ENCODE measurements at places on chromosomes 3 and 15.

DNA sequence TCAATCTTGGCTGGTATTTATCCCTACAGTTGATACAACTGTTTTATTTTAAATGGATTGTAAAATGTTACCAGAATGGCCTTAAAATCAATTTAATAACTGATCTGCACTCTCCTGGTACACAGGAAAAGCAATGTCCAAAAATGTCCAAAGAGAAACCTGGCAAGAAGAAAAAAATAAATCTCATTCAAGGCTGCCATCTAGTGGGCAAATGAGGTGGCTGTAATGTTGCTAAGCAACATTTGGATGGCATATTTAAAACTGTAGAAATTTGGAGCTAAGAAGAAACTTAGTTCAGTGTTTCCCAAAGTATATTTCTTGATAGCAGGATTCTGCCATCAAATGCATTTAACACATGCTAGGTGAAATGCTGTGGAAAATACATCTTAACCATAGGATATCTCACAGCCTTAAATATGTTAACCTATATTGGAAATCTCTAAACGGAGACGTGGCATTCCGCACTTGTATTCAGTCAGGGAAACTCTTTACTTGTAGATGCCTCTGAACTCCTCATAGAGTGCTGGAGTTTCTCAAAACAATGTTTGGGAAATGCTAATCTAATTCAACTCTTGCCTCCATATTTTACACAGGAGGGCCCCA is 216.8 kb downstream of the ERC2 start:
- DNase-seq = peak; percentile 66

- DNase-seq = no peak
These were observed 89.5 kb downstream of the CPN2 start for GRCh38 chr3:194261581-194262063.

- DNase-seq = no peak
These were observed 65.8 kb upstream of the CFAP20DC start for GRCh38 chr3:59115364-59116232.

GRCh38 chr3:45746777-45747622 is 49.3 kb downstream of the SLC6A20 start:
- DNase-seq = no peak

DNA sequence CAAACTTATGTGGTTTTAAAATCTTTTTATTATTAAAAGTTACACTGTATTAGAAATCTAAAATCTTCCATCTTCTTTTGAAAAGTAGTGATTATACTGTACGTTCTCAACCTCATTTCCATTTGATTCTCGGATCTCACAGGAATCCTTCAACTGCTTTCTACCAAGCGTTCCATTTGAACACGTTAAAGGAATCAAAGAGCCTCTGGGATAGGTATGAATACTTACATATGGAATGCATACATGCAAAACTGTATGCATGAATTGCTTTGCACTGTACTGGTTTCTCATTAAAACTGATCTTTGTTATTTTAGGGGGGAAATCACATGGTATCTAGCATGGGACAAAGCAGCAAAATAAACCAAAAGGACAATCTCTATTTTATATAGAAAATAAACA is 14.8 kb downstream of the TSC22D2 start:
- no peak for DNase-seq

- DNase-seq = peak; percentile 80
These were observed 39.6 kb downstream of the FAM3D start for GRCh38 chr3:58626841-58627569.

- DNase-seq = no peak
These were observed 5.8 kb downstream of the LNP1 start for GRCh38 chr3:100407164-100407563.

GRCh38 chr3:129796146-129796545 is 97.4 kb downstream of the TMCC1 start:
- DNase-seq = no peak

DNA sequence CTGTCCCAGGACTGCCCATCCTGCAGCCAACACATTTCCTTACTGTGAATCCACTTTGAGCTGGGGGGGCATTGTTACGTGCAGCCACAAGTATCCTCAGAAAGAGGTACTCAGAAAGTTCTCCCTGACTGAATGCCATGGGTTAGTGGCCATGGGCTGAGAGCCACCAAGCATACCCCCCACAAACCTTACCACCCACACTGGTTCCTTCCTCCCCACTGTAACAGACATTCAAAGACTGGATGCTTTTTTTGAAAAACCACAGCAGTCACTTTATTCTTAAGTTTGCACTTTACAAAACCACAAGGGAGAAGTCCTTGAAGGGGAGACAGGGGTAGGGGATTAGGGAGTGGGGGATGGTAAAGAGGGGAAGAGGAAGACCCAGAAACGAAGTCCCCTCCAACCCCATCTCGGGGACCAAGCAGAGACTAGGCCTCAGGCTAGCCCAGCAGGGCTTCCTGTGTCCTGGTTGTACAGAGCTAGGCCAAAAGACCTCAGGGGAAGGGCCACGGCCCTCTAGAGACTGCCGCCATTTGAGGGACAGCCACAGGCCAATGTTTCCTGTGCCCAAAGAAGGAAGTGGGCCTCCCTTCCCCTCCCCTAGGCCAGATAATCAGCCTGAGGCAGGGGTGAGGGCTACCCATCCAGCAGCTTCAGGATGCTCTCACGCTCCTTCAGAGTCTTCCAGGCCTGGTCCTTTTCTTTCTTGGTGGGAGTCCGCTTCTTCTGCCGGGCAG is 10.1 kb upstream of the CAMK1 start:
- DNase-seq = no peak

DNA sequence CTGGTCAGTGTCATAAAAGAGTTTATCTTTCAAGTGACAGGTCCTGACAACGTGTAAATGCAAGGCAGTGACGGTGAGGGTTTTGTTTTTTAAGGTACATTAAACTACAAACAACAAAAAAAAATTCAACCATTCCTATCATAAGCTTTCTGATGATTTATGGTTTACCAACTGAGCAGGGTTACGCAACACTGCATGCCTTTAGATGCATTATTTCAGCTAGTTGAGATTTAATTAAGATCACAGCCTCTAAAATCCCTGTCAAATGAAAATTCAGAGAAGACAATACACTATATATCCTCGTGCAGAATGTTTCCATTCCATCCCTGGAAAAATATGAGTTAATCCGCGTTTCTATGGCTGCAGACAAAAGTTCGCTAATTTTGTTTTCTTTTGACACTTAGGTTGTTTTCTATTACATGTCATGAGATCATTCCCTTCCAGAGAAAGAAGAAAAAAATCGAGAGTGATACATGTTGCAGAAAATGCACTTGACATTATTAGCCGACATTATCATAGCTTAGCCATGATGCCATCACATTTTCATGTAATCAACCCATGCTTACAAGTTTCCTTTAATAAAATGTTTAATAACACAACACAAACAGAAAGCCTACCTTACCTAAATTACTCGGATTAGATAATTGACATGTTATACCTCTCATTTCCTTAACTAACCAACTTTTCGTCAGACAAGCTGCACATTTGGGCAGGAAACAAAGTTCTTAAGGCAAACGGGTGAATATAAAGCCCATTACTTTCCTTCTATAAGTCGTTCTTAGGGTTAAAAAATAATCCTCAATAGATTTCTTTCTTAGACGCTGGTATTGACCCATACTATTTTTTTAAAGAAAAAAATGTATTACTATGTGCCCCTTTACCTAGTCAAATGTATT is 521.2 kb downstream of the FOXP1 start:
- no peak for DNase-seq

GRCh38 chr3:144557515-144557914 is 585.9 kb downstream of the DIPK2A start:
- no peak for DNase-seq

DNA sequence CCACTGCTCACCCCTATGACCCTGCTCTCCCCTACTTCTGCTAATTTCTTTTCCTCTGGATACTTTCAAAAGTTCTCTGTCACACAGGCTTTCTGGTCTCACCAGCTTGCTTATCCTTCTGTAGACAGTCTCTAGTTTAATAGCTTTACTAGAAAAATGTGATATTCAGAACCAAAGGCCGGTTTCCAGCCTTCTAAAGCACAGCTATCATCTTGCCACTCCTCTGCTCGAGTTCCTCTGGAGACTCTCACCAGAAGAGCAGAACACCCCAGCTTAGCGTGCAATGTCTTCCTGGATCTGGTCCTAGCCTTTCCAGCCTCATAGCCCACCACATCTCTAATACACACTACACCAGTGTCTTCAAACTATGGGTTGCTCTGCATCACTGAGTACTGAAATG is 1.8 kb upstream of the VPS8 start:
- no peak for DNase-seq

- DNase-seq = no peak
These were observed 5.2 kb downstream of the TADA3 start for GRCh38 chr3:9786825-9787669.

DNA sequence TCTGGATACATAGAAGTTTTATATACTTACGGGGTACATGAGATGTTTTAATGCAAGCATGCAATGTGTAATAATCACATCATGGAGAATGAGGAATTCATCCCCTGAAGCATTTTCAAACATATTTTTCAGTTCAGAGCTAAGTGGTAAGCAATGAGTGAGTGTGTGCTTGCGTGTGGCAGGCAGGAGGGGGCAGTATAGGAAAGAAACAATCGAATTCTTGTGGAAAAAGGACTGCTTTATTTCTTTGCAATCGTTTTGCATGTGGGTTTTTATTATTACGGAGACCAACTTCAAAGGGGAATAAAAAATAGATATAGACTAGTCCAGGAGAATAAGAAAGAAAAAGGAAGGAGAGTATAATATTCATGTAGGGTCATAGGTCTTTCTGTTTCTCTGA is 271.6 kb downstream of the CHL1 start:
- DNase-seq = peak; percentile 9

- DNase-seq = no peak
These were observed 162.2 kb downstream of the VGLL3 start for GRCh38 chr3:86828751-86829150.

GRCh38 chr15:39124553-39125171 is 456.2 kb upstream of the THBS1 start:
- no peak for DNase-seq

DNA sequence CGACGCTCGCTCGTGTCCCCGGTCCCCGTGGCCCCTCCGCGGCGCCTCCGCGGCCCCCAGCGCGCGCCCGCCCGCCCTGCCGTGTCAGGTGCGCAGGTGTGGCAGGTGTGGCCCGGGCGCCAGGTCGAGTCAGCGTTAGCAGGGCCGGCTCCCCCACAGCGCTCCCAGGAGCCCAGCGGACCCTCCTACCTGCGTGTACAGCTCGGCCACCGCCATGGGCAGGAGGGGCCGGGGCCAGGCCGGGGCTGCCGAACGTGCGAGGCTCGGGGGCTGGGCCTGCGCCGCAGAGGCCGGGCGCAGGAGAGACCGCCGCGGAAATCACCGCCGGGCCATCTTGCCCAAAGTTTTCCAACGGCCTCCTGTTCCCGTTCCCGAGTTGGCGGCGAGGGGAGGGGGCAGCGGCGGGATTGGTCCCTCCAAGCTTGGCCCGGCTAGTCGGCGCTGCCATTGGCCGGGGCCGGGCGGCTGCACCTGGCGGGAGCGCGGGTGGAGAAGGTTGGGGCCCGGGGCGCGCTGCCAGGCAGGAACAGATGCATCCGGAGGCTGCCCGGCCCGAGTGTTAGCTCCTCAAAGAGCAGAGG is at the start of gene MYO5C:
MYO5C (minus strand) TSS at position 384 of the 581 bp plus-strand sequence; CDS start at position 216, 168 bp downstream.
- peak; percentile 70 for DNase-seq

DNA sequence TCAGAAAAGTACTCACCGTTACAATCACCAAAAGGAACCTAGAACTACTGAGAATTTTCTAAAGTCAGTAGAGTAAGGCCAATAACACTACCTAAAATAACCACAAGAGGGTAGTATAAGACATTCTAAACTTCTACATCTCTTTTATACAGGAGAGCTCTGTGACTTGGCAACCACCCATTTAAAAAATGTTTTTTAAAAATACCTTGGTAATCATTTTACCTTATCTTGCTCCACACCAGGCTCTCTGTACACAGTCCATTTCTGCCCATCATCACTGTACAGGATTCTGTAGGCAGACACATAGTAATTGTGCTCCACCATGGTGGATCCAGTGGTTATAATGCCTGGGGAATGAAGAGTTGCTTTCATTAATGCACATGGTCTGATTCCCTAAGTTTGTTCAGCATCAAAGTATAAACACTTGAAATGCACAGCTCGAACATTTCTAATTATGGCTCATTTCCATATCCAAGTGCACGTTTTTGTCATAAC is 54.5 kb downstream of the ST3GAL6 start:
- DNase-seq = peak; percentile 81

DNA sequence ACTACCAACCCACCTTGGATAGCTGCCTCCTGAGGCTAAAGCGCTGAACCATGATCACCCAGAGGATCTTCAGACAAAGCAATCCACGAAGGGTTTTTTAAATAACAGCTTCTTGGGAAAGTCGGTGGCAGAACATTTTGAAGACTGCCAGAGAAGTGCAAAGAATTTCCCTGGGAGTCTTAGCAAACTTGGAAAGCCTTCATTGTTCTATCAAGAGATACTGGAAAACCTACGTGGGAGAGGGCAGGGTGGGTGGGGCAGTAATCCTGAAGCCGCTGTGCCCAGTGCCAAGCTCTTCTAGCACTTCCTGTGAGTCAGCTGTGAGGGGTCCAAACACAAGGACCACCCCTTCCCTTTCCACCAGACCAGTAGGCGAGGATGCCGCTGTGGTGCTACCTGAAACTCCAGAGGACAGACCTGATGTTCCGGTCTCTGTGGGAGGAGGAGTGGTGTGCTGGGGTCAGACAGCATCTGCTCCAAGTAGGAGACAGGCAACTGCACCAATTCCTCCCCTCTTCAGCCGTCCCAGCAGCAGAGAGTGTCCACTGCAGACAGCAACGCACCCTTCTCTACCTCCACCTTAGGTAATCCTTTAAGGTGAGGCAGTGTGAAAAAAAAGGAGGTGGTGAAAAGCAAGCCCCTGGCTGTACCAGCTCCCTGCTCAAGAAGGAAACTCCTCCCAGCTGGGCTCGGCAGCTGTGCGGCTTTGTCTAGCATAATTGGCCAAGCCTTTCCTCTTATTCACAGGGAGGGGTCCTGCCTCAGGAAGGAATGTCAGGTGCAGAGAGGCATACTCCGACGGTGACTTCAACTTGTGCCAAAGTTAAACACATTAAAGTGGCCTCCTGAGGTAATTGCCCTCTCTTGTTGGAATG is 99.0 kb downstream of the TMCC1 start:
- DNase-seq = peak; percentile 80

GRCh38 chr3:118144919-118145318 is 889.7 kb downstream of the IGSF11 start:
- peak; percentile 99 for DNase-seq

DNA sequence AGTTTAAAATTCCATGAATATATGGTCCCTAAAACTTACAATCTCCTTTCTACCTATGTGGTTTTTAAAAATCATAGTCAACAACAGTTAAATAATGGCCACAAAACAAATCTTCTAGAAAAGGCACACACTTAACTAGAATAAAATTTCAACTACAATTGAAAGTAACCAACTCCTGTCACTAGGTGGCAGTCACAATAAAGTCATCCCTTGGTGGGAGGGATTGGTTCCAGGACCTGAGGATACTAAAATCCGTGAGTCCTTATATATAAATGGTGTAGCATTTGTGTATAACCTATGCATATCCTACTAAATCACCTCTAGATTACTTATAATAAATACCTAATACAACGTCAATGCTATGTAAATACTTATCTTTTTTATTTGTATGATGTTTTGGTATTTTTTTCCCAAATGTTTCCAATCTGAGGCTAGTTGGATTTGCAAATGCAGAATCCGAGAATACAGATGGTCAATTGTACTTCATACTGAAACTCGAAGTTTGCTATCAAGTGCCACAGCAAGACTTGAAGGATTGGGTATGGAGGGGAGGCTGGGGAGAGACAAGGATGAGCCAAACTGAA is 172.6 kb downstream of the FMN1 start:
- DNase-seq = peak; percentile 71

GRCh38 chr15:23877502-23878412 is 190.7 kb upstream of the NDN start:
- DNase-seq = peak; percentile 87

- no peak for DNase-seq
These were observed 34.1 kb downstream of the TSPAN3 start for GRCh38 chr15:77036537-77037387.
